ENCODE measurements at places on chromosomes 5 and 9.

- DNase-seq, result no peak
Measured at GRCh38 chr9:80763536-80763935, 925.8 kb downstream of the TLE1 start.

- peak; percentile 43 for DNase-seq
Measured at GRCh38 chr9:123238365-123238764, 30.0 kb downstream of the STRBP start.

DNA sequence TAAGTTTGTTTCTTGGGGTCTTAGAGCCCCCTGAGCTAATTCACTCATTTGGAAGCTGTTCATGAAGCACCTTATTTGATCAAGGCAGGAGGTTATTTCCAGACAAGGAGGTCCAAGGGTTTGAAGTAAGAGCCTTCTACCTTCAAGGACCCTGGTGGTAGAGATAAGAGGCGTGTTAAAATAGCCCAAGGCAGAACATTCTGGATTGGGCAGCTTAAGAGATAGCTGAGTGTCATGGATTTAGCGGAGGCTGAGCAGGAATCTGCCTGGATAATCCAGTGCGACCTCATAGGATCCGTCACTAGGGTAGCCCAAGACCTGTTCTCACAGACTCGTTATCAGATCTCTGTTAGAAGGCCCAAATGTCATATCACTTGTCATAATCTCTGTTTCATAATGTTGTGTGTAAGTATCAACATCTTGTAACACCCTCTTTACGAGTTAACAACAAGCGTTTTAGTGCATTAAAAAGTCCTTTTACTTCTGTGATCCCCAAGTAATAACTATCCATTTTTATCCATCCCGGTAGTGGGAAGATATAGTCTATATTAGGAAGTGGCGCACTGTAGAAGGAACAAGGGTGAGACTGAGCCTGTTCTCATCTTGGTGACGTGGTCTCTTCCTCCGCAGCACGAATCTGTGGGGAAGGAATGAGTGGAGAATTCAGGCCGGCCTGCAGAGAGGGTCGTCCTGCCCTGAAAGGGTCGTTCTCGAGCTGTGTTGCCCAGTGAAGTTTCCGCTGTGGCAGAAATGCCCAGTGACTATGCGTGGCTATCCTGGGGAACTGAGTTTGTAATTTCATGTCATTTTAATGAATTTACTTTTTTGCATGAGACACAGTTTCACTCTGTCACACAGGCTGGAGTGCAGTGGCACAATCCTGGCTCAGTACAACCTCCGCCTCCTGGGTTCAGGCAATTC is 28.8 kb downstream of the SLC25A25 start:
- no peak for DNase-seq

DNA sequence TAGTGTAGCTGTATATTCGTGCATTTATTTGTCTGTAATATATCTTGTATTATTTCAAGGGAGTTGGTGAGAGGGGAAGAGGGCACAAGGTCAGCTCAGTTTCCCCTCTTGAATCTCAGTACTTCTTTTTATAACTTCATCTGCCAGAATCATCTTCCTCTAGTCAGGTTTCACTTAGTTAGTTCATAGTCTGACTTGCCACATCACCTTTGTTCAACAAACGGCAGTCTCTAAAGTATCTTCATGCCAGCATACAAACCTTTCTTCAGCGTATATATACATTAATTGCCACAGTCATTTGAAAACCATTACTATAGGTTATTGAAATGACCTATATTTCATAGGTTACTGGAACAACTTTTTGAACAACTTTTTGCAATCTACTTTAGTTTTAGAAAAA is 1.6 kb downstream of the ECM2 start:
- no peak for DNase-seq

GRCh38 chr9:90526386-90526785 is 116.2 kb downstream of the DIRAS2 start:
- no peak for DNase-seq

DNA sequence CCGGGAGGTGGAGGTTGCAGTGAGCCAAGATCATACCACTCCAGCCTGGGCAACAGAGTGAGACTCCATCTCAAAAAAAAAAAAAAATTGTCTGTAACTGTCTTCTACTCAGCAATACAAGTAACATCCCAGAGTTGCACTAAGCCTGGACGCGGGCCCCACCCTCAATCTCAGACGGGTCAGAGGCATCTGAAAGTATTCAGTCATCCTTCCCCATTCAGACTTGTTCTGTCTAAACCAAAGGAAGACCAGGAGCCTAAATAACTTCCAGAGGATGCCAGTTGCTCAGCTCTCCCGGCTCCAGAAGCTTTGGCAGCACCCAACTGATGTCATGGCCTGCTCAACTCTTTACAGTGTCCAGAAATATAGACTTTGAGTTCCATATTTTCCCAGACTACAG is 218.6 kb downstream of the AUH start:
- no peak for DNase-seq

DNA sequence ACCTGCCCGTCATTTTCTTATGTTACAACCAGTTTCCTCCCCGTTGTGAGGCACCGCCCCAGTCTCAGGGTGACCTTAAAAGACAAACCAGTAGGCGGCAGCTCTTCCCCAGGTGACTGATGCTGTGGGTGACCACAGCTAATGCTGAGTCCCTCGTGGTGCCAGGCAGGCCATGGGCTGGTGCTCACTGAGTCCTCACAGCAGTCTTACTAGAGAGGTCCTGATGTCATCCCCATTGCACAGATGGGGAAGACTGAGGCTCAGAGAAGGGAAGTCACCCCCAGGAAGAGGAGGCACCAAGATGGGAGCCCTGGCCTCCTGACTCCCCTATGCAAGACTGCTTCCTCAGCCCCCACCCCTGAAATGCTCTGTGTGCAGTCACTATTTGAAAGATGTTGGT is 978 bp downstream of the CFAP157 start:
- DNase-seq, result no peak

GRCh38 chr9:90046317-90046861 is 441.6 kb downstream of the GADD45G start:
- no peak for DNase-seq

DNA sequence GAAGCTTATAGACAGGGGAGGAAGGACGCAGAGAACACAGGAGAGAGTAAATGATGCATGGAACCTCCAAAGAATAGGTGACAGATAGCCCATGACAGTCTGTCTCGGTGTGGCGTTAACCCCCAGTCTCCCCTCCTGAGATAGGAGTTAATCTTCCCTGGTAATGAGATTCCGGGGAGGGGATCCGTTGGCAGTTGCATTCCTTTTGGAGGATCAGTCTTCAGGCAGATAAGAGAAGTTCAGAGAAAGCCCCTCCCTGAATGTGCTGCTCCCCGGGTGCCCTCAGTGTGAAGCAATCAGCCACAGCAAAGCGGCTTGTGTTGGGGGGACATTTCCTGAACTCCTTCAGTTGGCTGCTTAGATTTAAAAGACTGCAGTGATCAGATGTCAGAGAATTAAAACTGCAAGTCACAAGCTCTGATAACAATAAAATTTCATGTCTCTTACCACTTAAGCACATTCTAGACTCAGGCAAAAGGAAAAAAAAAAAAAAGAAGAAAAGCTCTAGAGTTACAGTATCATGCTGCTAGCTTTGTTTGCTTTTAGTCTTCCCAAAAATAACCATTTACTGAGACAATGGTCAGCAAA is 121.1 kb downstream of the EGFLAM start:
- no peak for DNase-seq

GRCh38 chr9:134005381-134005780 is 13.3 kb upstream of the VAV2 start:
- no peak for DNase-seq

- no peak for DNase-seq
Measured at GRCh38 chr5:17187786-17188170, 29.7 kb upstream of the BASP1 start.

GRCh38 chr9:33719581-33720374 is 75.6 kb upstream of the PRSS3 start:
- DNase-seq, result peak; percentile 51

DNA sequence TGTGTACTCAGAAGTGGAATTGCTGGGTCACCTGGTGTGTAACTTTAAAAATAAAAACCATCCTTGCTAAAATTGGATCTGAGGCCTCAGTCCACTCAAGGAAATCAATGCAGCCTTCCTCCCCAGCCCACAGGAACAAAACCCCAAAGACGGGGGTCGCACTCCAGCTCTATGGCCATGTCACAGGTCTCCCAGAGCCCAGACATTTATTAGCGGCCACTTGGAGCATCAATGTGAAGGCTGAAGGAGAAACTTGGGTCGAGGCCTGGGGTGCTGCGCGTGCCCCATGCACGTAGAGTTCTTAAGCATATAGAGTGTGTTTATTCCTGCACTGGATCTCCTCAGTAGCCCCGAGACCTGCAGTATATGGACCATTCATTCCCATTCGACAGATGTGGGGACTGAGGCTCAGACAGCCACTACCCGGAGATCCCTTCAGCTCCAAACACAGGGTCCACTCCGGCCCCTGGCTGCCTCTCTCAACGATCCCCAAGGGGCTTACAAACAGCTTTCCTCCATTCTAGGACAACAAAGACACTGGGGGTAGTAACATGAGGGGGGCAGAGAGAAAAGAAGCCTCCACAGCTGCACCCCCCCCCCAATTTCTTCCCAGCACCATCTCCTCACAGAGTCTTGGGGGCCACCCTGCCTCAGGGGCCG is 14.3 kb upstream of the OLFM1 start:
- no peak for DNase-seq

DNA sequence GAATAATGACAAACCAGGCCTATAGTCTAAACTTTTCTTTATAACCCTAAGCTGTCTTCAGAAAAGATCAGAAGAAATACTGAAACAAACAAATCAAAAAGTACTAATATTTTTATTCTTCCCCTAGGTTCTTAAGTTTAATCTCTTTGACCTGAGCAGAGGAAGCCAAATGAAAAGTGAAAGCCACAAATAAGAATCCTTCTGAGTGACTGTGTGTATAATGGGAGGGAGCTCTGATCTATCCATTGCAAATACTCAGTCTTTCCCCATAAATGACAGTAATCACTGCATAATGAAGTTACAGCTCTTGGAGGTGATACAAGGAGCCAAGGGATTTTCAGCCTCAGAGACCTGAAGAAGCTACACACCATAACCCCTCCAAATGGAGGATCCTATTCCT is 126.9 kb upstream of the ATP10B start:
- DNase-seq, result no peak

GRCh38 chr9:123487944-123488548 is 132.0 kb downstream of the CRB2 start:
- DNase-seq, result no peak

DNA sequence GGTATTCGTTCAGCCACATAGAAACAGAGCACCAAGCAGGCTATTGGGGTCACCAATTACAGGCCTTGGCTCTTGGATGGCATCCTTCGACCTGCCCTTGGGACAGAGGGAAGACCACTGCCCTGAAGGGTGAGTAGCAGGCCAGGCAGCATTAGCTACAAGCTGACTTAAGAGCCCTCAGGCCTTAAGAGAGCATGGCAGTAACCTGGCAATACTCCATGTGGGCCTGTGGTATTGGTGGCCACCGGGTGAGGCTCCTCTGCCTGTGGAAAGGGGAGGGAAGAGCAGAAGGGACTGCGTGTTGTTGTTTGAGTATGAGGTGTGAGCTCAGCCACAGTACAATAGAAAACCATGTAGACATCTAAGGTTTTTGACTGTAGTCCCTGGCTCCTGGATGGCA is 170.6 kb downstream of the MCTP1 start:
- DNase-seq, result no peak

DNA sequence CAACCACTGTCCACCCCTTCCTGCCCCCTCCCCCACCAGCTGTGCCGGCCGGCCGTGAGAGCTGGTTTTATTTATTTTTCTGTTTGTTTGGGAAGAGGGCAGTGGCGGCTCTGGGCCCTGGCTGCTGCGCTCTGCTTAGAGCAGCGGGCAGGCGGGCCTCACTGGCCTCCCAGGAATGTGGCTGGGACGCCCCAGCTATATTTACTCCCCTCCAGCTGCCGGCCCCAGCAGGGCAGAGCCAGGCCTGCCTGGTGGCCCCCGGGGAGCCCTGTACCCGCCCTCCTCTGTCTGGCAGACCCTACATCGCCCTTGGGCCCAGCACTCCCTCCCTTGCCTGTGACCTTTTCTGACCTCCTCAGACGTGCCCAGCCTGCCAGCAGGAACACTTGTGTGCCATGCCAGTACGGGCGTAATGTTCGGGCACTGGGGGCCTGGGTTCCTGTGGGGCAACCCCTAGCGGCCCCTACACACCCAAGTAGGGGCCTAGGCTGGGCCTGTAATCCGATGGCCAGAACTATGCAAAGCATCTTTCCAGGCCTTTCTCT is 7.7 kb downstream of the CXXC5 start:
- DNase-seq, result no peak

GRCh38 chr5:38131686-38132085 is 126.7 kb upstream of the EGFLAM start:
- no peak for DNase-seq

GRCh38 chr5:61951295-61951694 is 354.7 kb upstream of the KIF2A start:
- DNase-seq, result no peak

GRCh38 chr9:95826183-95826838 is 49.2 kb upstream of the ERCC6L2 start:
- no peak for DNase-seq

DNA sequence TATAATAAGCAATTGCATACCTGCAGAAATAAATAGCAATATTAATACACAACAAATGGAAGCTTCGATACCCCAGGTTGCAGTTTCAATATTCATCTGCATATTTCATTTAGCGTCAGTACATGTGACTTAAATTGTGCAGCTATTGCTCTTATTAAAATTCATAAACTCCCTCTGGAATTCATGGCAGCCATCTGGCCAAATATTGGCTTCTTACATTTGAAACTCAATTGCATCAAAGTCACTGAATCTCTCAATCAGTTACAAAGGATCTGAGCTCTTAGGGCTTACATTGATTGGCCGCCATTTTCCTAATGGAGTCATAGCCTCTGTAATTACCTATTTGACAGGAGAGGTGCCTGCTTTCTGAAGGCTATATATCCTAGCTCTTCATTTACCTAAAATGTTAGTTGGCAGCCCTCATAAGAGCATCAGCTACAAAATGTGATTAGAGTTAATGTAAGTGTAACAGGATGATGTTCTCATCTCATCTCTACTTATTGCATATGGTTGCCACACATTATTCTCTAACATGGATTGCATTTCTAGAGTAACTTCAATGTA is 453.5 kb downstream of the CAAP1 start:
- DNase-seq, result no peak

DNA sequence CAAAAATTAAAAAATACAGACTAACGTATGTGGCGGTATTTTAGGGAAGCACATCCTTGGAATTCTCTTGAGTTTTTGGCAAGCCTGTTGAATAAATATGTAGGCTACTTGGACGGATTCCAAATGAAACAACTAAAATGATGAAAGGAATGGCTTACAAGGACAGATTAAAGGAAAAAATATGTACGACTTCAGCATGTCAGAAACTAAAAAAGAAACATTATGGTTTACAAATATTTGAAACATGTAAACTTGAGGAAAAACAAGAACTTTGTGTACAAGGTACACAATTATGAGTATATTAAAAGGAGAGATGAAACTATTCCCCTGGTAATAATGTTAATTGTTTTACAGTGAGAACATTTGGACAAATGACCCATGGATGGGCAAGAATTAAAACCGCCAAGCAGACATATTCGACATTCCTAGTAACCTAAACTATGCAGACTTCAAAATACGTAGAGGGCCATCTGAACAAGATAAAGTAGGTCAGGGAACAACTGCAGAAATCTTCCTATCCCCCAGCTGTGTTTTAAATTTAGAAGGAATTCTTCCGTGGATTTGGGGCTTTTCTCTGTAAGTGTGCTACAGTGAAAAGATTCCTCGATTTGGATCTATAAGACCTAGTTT is 12.5 kb downstream of the EDIL3 start:
- no peak for DNase-seq
